ENCODE measurements at places on chromosomes 12 and 14.

GRCh38 chr14:93734086-93734822 lies 54.0 kb downstream of the PRIMA1 start:
- DNase-seq: no peak

- DNase-seq: no peak
Measured at GRCh38 chr12:99099786-99100185, 454.7 kb downstream of the APAF1 start.

GRCh38 chr12:19572920-19573558 lies 133.7 kb downstream of the AEBP2 start:
- no peak for DNase-seq

GRCh38 chr12:53182903-53183302 lies 2.2 kb upstream of the CSAD start:
- DNase-seq: no peak
